ENCODE measurements at places on chromosomes 5 and 9.
A peak's percentile ranks its signal among the peaks of the same experiment; 100 is the strongest.

GRCh38 chr9:106879439-106879882 lies 16.5 kb downstream of the ZNF462 start:
- DNase-seq, result no peak

DNA sequence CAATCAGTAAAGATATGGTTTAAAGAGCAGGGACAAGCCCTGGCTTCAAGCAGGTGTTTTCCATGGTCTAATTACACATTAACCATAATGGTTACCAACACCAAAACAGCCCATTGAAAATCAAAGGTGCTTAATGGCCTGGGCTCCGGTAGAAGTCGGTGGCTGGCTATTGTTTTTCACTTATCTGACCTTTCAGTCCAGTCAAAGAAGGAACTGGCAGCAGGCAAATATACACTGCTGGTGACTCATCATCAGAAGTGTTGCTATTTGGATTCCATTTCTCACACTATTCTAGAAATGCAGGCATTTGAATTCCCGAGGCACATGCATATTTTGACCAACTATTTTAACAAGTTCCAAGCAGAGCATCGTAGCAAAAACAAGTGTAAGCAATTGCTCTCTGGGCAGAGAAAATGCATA lies 26.3 kb upstream of the GABRP start:
- no peak for DNase-seq

GRCh38 chr5:96952118-96952750 lies 16.4 kb downstream of the LNPEP start:
- DNase-seq, result no peak

DNA sequence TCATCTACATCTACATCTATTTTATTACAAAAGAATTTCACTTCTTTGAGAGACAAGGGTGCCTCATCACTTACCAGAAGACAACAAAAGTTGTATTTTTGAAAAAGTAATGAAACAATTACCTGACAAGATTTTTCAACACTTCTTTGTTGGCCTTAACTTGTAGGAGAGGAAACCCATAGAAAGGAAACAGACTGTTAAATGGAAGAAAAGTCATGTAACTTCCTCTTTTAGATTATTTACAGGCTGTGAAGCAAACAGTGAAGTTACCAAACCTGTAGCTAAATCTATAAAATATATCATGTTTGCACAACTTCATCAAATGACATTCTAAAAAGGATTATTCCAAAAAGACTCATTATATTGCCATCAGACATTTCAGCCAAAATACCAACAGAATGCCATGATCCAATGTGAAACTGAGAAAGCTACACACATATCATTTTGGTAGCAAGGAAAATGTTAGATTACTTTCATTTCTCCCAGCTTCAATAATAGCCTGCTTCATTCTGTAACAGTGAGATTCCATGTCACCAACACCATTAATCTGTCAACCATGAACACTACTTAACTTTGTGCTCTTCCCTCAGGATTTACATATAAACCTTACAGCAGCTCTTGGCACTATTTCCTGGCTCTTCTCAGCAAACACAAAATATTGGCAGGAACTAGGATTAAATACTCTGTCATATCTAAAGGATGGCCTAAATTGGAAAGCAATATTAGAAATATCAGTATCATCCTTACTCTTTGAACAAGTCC lies 122.5 kb downstream of the MCTP1 start:
- DNase-seq, result no peak

DNA sequence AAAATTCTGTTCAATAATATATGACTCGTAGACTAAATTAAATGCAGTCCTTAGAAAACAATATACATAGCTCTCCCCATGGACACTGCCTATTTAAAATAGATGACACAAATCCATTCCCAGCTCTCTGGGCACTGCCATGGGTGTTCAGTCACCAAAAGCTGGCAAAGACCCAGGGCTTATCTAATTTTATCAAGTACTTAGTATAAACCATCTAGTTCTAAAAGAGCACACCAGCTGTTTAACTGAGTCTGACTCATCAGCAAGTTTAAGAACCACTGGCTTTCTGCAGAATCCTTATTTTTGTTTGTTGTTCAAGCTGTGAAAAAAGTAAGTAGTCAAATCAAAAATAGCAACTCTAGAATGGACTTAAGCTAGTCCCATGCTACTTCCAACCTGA lies 107.6 kb downstream of the PLPP1 start:
- no peak for DNase-seq

- no peak for DNase-seq
Observed at GRCh38 chr9:18606281-18606680, 132.3 kb downstream of the ADAMTSL1 start.

DNA sequence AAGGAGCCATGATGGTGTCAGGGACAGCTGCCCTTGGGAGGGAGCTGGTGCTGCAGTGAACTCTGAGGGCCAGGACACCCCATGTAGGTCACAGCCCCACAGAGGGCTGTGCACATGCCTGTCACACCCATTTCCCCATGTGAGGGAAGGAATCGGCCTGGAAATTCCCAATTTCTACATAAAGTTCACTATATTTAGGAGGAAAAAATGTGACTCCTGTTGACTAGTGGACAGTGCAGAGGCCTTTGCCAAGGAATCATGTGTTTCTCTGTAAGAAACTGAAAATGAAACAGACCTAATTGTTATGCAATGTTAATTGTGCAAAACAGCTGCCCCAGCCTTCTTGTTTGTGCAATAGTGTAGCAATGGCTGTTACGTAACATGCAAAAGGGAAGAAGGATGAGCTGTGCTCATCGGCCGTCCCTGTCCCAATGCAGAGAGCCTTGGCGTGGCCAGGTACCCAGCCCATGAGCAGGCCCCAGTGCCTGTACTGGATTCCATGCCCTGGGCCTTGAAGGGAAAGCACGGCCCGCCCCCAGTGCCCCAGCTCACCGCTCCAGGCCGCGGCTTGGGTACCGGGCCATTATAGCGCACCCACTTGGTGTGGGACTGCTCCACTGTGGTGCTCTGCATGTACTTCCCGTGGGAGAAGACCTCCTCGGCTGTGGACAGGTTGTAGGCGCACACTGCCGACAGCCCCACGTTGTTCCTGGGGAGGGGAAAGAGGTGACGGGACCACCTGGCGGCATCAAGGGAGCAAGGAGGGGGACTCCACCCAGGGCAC lies 70.0 kb downstream of the SECISBP2 start:
- no peak for DNase-seq

- no peak for DNase-seq
Observed at GRCh38 chr5:115600766-115601165, 1.5 kb downstream of the TICAM2 start.

- peak; percentile 23 for DNase-seq
Observed at GRCh38 chr5:59367791-59368394, 525.6 kb downstream of the PDE4D start.

- no peak for DNase-seq
Observed at GRCh38 chr5:151661968-151662732, 24.6 kb downstream of the SPARC start.

GRCh38 chr9:7930613-7931012 lies 131.0 kb upstream of the DMAC1 start:
- no peak for DNase-seq

- no peak for DNase-seq
Observed at GRCh38 chr5:44233691-44234090, 155.5 kb downstream of the FGF10 start.

DNA sequence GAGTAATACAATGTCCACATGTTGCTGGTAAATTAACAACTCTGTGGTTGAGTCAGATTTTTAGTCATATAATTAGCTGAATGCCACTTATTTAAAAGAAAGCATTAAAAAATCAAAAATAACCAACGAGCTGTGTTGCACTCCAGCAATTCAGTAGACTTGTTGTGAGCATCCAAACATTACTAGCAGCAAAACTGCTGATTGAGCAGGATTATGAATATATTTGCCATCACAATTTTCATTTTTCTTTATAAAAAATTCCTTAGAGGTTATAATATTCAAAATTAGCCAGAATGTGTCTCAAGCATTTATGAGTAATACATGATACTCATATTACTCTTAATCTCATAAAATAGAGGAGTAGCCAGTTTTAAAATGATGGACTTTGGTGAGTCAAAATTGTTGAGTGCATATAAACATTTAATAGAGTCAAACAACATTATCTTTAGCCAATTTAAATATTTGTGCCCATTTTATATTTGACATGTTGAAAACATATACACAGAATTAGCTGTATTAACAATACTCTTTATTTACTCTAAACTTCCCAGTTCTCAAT lies 44.0 kb downstream of the ST8SIA4 start:
- no peak for DNase-seq

DNA sequence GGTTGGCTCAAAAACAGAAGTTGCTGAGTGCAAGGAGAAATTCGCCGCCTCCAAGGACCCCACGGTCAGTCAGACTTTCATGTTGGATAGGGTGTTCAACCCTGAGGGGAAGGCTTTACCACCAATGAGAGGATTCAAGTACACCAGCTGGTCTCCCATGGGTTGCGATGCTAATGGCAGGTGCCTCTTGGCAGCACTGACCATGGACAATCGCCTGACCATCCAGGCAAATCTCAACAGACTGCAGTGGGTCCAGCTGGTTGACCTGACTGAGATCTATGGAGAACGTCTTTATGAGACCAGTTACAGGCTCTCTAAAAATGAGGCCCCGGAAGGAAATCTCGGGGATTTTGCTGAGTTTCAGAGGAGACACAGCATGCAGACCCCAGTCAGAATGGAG lies 7.7 kb downstream of the GTF3C4 start:
- DNase-seq, result no peak

DNA sequence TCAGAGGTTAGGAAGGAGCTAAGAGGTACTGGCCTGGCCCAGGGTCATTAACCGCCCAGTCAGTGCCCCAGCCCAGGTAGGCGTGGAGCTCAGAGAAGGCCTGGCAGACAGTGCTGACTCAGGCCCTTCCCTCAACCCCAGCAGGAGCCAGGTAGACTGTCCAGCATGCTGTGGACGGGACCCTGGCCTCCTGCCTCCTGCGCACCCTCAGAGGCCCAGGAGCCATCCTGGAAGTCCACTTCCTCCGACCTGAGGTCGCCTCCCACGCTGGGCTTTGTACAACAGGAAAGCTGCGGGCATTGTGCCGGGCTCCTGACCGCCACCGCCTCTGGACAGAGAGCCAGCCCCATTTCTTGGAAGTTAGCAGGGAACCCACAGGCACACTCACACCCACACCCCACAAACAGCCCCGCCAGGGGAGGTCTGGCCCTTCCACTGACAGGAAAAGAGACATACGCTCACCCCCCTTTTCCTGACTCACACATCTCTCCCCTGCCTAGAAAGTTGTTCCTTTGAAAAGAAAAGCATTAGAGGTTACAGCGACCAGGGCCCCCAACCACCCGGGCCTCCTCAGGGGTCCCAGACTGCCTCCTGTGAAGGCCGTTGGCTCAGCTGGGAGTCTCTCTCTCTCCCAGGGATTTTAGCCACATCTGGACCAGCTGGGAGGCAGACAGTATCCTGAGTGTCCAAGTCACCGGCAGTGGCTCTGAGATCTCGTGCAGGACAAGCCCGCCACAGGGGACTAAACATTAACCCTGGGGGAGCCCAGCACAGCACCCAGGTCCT lies 7.7 kb downstream of the RALGDS start:
- DNase-seq, result no peak

GRCh38 chr5:94544031-94544650 lies 74.3 kb downstream of the KIAA0825 start:
- no peak for DNase-seq

DNA sequence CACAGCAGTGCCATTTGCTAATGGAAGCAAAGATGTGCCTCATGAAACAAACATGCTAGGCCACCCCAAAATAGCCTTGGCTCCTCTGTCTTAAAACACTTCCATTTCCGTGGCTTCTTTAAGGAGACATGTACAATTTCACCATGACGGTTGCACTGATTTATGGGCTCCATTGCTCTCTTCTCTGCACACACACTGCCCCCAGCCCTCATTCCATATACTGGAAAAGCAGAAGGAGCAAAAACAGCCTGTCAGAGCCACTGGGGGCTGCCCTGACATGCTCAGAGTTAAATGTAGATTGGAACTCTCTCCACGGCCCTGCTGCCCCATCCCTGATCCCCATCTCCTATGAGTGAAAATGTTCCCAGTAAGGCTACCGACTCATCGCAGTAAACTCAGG lies 114.8 kb downstream of the ROR2 start:
- no peak for DNase-seq

DNA sequence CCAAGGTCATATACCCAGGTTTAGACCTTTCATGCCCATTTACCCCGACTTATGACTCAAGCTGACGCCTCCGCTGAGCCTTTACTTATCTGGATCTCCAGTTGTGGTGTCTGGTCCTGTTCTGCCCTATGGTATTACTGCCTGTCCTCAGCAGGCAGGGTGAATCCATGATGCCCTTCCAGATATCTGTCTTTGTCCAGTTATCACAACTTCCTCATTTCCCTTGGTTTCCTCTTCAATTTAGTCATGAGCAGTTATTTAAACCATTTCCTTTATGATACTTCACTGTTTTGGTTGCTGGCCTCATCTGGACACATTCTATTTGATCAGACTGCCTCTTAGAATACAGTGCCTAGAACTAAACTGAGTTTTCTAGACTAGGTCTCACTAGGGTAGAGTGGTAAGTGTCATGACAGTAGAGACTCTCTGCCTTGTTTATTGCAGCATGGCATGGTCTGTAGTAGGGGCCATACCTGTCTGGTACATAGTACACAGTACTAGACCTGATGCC lies 93.3 kb downstream of the MELK start:
- no peak for DNase-seq

- DNase-seq, result no peak
Observed at GRCh38 chr9:107269681-107270080, 13.4 kb upstream of the RAD23B start.

GRCh38 chr5:139758510-139759075 lies 37.0 kb upstream of the PSD2 start:
- DNase-seq, result no peak

DNA sequence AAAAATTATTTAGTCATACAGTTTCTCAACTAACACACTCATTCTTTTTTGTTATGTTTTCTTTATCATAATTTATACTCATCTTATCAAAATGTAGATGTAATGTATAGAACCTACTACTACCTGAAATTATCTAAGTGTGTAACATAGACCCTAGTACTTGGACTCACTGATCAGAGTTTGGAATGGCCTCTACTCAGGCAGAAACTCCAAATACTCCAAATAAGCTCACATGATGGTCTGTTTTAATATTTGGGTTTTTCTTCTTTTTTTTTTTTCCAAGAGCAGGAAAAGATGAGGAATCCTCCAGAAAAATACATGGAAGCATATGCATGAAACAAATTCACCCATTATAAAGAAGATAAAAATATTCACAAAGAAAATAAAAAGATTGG lies 126.3 kb downstream of the PDE4D start:
- no peak for DNase-seq

DNA sequence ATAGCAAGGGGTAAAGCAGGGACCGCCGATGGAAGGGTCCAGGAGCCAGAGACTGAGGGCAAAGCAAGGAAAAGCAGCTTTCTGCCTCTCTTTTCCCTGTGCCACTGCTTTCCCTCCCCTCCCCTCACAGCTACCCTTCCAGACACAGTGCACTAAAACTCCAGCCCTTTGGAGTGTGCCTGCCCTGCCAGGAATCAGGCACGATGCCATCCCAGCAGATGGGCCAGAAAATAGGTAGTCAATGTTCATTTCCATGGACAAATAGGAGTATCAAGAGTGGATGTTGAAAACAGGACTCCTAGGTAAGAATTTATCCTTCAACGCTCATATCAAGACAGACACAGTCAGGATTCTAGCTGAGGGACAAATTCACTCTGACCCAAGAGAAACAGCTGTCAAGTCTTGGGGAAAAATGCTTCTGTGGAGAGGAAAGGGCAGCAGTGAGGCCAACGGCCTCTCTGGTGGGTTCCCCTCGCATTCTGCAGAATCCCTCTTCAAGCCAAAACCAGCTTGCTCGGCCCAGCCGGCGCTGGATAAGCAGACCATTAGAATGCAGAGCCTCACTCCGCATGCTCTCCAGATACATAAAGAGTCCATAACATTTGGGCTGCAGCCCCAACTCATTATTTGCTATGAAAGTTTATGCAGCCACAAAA lies 138.0 kb downstream of the CAAP1 start:
- DNase-seq, result no peak

Data from stimulated activated CD4-positive, alpha-beta T cell treated with anti-CD3 and anti-CD28 coated beads, Interleukin-12 subunit alpha, Interleukin-12 subunit beta, amount 100 ng/mL, for 48 hours (primary cell).